Forelimb muscle (tissue), 1 donor: ENCODE measurements at places on chromosomes 3 and 15. TPM values are rescaled to one million over a fixed set of nuclear protein-coding genes. Genes with fewer than 3 reads are reported as not detected.

The ZNF502 gene
- 6.1 TPM for polyA plus RNA-seq

The SLITRK3 gene
- polyA plus RNA-seq = 0.33 TPM

The SLC22A13 gene
- polyA plus RNA-seq = 0.24 TPM

The LZTFL1 gene
- polyA plus RNA-seq = 15.2 TPM

The CLDN1 gene
- polyA plus RNA-seq = 2.6 TPM
